ENCODE measurements at places on chromosomes 3 and 15.
A peak's percentile ranks its signal among the peaks of the same experiment; 100 is the strongest.

DNA sequence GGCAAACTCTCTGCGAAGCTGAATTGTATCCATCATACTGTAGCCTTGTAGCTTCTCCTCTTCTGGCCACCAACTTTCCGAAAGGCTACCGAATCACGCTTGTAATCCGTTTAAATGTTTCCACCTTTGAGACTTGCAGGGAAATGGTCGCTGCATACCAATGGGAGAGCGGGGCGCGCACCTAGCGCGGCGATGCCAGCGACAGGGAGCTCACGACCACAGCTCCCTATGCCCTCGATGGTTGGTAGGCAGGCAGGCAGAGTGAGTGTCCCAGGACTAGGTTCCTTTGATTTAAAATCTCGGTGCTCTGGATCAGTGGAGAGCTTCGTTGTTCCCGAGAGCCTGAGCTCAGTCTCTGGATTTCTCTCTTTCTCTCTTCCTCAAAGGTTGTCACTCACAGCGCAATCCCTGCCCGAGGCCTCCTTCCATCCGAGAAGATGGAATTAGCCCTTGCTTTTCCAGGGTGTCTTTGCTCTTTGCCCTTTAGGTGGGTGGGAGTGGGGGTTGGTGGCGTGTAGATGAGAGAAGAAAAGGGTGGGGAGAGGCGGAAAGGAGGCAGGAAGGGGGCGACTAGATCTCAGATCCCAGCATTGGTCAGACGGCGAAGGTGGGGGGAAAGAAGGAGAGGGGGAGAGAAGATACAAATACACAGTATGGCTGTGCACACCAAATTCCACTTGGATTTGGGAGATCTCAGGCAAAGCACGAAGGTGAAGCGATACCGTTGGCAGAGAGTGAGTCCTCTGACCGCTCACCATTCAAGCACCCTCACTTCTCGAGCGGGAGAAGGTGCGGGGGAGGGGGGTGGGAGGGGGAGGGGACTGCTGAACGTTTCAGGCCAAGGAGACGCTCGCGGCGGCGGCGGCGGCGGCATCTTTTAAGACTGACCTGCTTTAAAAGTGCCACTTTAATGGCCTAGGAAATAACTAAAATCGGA, at the start of gene SLITRK3:
Gene SLITRK3, minus strand, starts transcription at position 745 of the 937 bp plus-strand sequence. CDS start 5,554 bp downstream, outside the sequence.
- peak; percentile 22 for DNase-seq

- no peak for DNase-seq
Measured at GRCh38 chr15:90681056-90681455, 36.1 kb upstream of the BLM start.

- no peak for DNase-seq
Measured at GRCh38 chr15:50057905-50058639, 61.0 kb downstream of the ATP8B4 start.

- no peak for DNase-seq
Measured at GRCh38 chr3:62531981-62532380, 158.6 kb upstream of the FEZF2 start.

DNA sequence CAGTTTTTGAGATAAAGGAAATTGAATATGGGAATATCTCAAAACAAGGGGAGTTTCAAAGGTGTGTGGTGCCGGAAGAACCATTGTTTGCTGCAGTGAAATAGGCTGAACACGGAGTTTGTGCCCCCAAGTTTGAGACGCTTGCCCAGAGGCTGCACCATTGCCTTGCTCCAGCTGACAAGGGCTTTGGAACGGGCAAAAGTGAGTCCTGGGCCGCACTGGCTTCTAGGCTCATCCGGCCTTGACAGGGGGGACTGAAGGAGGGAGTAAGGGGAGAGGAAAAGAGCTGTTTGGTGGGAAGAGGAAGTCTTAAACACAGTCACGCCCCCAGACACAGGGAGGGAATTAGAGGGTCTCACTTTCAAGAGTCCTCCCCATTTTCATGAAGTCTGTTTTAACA, 269.9 kb downstream of the FAM43A start:
- DNase-seq = no peak

DNA sequence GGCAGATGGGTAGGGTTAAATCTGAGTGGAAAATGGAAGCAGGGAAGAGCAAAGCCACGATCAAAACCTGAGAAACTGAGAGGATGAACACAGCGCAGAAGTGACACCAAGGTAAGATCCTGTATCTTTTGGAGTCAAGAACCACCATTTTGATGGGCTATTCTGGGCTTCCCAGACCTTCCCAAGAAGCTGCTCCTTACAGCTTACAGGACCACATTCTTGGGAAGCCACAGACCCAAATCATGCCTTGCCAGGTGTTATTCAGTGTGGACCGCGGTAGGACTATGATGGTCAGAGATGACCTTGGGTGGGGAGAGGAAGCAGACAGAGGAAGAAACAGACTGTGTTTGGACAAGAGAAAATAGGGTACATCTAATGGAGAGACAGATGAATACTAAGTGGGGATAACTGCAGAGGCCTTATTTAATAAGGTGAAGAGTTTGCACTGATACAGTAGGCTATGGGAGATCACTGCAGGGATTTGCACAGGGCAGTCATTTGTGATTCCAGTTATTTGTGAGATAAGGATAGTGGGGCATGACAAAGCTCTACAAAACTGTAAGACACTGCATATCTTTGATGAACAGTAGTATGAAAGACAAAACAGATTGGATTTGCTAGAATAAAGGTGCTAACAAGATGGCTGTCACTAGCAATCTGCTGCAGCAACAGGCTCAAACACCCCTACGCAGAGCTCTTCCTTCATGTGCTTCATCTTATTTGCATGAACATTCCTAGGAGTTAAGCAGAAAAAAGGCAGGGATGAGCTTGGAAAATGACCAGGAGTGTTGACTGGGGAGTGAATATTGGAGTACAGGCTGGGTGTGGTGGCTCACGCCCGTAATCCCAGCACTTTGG, 105.9 kb downstream of the IGF2BP2 start:
- DNase-seq = no peak

GRCh38 chr15:69852482-69852881, 245.2 kb downstream of the TLE3 start:
- no peak for DNase-seq

- no peak for DNase-seq
Measured at GRCh38 chr3:41196499-41197410, 2.5 kb upstream of the CTNNB1 start.

- DNase-seq = no peak
Measured at GRCh38 chr3:191523148-191523547, 62.2 kb downstream of the PYDC2 start.

DNA sequence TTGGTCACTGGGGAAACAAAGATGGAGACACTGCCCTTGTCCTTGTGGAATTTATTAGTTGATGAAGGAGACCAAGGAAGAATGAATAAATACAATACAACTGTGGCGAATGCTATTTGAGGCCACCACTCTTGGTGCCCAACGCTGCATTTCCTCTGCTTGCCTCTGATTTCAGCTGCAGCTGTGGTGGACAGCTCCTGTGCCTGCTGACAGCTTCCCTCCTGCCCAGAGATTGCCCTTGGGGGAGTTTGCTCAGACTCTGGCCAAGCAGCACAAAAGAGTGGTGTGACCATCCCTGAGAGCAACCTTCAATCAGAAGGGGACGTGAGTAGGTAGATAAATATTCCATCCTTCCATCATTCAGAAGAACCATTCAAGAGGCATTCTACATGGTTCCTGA, 64.6 kb upstream of the FHIT start:
- no peak for DNase-seq

GRCh38 chr3:98038876-98039275, 3.8 kb upstream of the GABRR3 start:
- DNase-seq = no peak

DNA sequence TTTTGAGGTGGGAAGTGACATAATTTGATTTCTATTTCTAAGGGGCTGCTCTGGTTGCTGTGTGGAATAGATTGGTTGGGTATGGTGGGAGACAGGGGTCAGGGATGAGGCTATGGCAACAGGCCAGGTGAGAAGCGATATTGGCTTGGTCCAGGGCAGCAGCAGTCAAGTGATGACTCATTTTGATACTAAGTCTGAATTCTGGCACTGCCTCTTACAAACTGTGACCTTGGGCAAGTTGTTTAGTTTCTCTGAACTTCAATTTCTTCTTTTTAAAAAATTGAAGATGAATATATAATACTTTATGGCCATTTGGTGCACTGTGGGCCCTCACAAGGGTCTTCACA, 40.4 kb upstream of the CLSTN2 start:
- no peak for DNase-seq

- no peak for DNase-seq
Measured at GRCh38 chr3:47573190-47574172, 5.2 kb downstream of the CSPG5 start.

DNA sequence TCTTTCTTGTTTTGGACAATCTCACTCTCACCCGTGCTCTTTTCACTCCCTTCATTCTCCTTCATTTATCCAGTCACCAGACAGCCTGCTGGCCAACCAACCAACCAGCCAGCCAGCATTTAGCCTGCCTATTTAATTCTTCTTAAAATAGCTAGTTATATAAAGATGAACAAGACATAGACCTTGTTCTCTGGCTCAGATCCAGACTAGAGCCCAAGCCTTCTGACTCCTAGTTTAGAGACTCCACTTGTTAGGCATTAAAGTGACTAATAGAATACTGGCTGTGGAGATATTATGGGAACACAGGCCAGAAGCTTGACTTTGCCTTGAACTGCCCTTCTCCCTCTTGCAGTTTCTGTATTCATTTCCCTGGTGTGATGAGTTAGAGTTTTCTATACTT, 215.3 kb upstream of the THRB start:
- no peak for DNase-seq

- no peak for DNase-seq
Measured at GRCh38 chr15:89195836-89196235, 25.5 kb downstream of the RLBP1 start.

- no peak for DNase-seq
Measured at GRCh38 chr15:49923671-49924070, 195.4 kb downstream of the ATP8B4 start.

DNA sequence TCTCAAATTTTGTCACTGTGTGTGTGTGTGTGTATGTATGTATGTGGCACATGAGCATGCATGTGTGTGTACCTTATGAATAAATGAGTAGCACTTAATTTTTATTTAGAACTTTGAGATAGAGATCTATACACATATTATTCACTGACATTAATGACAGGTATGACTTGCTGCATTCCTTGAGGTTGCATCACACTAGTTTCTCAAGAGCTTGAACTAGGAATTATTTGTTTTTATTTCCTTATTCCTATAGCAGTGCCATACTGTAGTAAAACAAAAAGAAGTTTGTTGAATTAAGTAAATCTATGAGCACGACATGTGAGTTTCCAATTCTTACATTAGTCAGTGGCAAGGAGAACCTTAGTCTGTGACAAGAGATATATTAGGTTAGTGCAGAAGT, 943.9 kb downstream of the ROBO1 start:
- DNase-seq = no peak

DNA sequence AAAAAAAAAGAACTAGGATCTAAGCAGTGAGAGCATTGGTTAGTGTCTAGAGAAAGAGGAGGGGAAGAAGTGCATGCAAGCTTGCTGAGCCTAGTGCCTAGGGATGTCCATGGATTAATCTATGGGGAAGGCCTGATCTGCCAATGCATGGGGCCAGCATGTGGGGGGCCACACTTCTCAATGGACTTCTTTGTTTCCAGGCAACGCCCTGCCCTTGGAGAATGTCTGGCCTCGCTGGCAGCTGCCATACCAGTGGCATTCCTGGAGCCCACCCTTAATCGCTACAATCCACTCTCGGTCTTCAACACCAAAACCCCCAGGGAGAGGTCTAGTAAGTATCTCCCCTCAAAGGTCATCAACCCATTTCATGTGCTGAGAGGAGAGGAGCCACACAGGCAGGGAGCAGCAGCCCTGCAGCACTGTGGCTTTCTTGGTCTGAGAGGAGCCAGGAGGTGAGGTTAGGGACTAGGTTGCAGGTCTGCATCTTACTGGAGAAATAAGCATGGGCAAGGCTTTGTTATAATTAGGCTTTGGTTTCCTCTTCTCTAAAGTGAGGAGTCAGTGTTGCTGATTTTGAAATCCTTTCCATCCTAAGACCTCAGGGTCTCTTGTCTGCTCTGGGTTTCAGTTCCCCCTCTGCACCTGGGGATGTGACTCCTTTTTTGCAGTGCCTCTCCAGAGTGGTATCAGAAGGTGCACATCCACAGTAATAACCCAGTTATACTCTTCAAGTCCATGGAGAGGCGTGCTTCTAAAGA, 188.1 kb upstream of the CHRM5 start:
- no peak for DNase-seq

GRCh38 chr3:65151666-65152065, 463.9 kb upstream of the ADAMTS9 start:
- DNase-seq = no peak

GRCh38 chr3:119506631-119507030, 8.3 kb downstream of the TIMMDC1 start:
- DNase-seq = no peak

GRCh38 chr3:18401300-18401961, 23.7 kb downstream of the SATB1 start:
- DNase-seq = no peak

DNA sequence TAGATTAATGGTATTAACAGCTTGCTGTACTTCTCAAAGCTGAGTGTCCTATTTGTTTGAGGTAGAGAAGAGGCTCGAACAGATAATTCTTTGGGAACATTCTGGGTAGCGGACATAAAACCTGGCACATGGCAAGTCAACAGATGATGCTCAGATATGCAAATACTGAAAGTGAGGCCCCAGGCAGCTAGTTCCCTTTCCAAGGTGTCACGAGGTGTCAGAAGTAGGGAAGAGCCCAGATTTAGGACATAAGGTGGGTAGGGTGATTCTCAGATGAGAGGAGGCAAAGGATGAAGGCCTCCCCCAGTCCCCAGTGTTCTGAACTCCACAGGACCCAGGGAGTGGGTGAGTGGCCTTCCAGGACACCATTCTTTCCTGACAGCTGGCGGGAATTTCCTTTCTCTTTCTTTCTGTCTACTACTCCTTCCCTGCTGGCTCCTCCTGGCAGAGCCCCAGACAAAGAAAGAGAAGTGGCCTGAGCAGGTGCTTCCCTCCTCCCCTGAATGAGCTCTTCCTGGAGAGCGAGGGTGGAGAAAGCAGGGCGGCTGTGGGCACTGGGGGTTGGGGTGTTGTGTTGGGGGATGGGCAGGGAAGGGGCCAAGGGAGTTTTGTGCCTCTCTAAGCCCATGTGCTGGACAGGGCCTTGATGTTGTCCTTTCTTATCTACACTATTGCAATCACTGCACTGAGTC, 87.5 kb downstream of the CORO2B start:
- DNase-seq = no peak

Measured in D721Med (cell line).